ENCODE measurements at places on chromosomes 3 and 15.

DNA sequence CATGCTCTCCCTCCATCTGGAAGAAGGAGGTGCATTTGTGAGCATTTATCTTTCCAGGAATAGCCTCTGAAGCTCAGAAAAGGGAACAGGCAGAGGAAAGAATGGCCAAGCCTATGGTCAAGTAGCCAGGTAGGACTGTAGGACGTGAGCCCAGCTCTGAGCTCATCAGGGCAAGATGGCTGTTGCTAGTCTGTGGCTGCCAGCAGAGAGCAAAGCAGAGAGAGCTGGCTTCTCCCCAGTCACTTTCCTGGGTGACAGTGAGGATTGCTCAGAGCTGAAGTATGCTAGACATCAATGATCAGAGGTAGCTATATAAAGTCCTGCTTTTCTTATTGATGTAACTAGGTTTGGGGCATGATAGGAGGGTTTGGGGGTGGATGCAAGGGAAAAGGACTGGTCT lies 146.1 kb upstream of the SLC24A5 start:
- no peak for DNase-seq

GRCh38 chr3:29591579-29591978 lies 310.7 kb downstream of the RBMS3 start:
- DNase-seq = no peak

DNA sequence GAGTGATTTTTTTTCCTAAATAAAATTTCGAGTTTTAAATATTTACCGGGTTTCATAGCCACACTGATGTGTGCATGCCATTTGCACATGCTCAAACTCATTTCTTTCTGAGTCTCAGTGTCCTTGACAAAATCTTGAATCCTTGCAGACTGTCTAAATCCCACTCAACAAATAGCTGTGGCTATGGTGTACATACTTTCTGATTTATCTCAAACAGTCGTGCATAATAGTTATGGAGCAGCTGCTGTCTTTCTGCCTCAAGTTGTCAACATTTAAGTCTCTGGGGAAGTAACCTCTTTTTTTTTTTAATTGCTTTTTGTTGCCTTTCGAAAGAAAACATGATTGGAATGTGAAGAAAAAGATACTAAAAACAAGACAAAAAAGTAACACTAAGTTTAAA lies 52.8 kb upstream of the UTS2B start:
- no peak for DNase-seq

- no peak for DNase-seq
Observed at GRCh38 chr3:133833267-133833666, 27.7 kb downstream of the SRPRB start.

- no peak for DNase-seq
Observed at GRCh38 chr15:60264088-60264487, 133.7 kb downstream of the ANXA2 start.

DNA sequence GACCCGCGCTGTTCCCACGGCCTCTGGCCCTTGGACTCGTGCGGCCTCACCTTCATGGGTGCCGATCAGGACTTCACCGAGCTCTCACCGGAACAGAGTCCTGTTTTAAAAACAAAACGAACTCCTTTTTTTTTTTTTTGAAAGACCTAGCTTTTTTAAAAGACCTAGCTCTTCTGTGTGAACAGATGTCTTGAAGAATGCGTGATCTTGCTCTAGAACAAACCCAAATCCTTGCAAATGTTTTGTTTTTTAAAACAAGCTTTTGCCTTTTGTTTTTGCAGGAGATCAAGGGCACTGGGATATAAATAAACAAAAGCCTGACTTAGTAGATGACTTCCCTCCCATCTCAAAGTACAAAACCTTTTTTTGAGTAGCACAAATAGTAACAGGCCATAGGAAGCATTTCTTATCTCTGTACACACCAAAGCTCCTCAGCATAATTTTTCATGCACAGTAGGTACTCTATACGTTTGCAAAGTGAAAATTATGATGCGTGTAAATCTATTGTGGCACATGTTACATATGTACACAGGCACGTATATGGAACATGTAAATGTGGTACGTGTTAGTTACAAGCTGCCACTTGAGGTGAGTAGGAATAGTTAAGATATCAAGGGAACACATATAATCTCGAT lies 1.1 kb upstream of the MSL2 start:
- DNase-seq = no peak

- DNase-seq = no peak
Observed at GRCh38 chr3:60584250-60584649, 667.0 kb downstream of the FHIT start.

DNA sequence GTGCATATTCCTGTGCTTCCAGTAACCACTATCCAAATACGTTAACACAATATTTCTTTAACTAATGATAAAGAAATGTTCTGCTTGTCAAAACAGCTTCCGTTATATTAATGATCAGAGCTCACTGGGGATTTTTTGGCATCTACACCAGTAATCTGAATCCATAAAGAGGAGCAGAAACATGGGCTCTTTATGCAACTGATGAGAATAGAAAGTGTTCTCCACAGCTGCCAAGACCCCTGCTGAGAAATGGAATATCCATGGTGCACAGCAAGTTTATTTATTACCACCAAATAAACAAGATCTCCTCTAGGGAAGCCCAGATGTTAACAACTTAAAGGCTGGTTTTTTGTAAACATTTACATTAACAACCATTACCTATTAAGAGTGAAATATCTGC lies 54.5 kb downstream of the ALDH1A2 start:
- DNase-seq = no peak

DNA sequence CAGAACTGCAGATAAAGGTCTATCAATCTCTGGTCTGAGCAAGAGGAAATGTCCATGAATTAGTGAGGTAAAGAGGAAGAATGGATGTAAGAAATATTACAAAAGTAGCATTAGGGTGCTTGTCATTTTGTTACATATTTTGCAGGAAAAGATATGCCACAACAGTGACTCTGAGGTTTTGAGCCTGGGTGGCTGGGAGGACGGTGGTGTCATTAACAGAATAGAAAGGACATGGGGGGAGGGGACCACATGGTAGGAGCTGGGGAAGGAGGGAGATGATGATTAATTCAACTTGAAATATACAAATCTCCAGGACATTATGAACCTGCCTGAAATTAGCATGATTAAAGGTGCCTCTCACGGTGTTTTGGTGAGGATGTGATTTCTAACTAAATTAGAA lies 245.5 kb upstream of the MDFIC2 start:
- DNase-seq = no peak

DNA sequence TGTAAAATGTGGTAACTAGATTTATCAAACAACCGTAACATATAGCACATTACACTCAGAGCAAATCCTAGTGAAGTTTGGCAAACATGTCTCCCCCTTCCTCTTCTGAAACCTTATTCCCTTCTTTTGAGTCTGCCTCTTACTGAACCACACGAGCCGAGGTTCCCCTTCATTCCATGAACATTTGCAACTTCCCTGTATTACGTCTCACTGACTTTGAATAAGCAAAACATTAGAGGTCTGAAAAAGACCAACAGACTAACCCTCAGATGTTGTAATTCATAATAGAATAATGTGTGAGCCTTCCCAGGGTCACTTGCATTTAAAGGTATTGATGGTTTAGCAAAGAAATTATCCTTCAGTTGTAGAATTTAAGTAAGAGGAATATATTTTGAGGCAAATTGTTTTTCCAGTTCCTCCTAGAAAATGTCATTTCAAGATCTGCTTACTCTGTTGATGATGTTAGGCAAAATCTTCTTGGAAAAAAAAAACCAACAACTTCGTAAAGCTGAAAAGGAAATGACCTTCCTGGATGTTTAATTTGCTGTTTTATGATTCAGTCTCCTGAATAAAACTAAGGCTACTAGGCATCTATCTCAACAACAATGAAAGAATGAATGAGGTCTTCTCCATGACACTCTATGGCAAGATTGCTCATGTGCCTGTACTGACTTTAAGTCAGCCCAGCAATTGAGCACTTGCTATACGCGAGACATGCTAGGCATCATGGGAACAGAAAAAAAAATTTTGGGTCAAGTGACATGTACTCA lies 296.9 kb upstream of the NECTIN3 start:
- no peak for DNase-seq

DNA sequence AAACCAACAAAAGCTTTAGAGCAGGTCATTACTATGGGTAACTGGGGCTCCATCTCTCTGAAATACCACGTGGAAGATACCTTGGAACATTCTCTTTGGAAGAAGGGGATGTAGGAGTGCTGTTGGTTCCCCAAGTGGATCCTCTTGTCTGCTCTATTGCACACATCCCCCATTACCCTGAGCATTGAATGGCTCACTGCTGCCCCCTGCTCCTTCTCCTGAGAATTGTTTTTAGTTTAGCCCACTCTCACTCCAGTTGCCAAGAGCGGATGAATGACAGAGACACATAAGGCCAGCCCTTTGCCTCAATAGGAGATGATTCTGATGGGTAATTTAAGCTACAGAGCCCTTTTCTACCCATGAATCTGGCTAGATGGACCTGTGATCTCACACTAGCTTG lies 135.6 kb upstream of the SUCLG2 start:
- peak; percentile 66 for DNase-seq

GRCh38 chr3:197811343-197811742 lies 20.3 kb downstream of the LRCH3 start:
- DNase-seq = no peak

GRCh38 chr3:179045719-179046402 lies 25.7 kb downstream of the ZMAT3 start:
- DNase-seq = no peak

GRCh38 chr3:127536830-127537812 lies 53.4 kb downstream of the TPRA1 start:
- DNase-seq = no peak

DNA sequence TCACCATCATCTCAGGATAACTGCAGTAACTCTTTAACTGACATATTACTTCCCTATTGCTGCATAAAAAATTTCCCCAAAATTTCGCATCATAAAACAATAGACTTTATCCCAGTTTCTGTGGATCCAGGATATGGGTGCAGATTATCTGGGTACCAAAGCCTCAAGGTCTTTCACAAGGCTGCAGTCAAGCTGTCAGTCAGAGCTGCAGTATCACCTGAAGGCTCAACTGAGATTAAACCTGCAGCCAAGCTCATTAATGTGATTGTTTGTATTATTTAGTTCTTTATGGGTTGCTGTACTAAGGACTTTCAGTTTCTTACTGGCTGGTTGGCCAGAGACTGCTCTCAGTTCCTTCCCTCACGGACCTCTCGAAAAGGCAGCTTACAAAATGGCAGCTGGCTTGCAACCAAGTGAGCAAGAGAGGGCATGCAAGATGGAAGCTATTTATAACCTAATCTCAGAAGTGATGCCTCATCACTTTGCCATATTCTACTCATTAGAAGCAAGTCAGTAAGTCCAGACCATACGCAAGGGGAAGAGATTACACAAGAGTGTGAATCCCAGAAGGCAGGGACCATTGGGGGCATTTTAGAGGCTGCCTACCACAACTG lies 54.9 kb downstream of the DCUN1D1 start:
- DNase-seq = no peak

- DNase-seq = no peak
Observed at GRCh38 chr3:178392511-178392926, 143.7 kb upstream of the KCNMB2 start.

DNA sequence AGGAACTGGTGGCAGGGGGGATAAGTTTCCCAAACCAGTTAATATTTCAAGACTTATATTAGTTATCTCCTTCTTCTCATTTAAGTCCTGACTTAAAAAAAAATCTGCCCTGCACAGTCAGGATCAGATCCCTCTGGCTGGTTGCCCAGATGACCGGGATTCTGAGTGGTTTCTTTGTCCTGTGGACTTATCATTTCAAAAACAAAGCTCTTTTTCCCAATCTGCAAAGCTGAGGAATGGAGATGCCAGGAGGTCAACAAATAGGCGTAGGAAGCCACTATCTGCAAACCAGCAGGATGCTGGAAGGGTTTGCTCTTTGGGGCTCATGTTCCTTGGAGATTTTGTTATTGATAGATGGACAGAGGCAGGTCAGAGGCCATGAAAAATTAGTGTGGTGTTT lies 5.8 kb downstream of the C3orf20 start:
- DNase-seq = no peak

- DNase-seq = no peak
Observed at GRCh38 chr3:60657972-60658371, 593.3 kb downstream of the FHIT start.

- DNase-seq = no peak
Observed at GRCh38 chr15:91874992-91875660, 21.6 kb downstream of the SLCO3A1 start.

DNA sequence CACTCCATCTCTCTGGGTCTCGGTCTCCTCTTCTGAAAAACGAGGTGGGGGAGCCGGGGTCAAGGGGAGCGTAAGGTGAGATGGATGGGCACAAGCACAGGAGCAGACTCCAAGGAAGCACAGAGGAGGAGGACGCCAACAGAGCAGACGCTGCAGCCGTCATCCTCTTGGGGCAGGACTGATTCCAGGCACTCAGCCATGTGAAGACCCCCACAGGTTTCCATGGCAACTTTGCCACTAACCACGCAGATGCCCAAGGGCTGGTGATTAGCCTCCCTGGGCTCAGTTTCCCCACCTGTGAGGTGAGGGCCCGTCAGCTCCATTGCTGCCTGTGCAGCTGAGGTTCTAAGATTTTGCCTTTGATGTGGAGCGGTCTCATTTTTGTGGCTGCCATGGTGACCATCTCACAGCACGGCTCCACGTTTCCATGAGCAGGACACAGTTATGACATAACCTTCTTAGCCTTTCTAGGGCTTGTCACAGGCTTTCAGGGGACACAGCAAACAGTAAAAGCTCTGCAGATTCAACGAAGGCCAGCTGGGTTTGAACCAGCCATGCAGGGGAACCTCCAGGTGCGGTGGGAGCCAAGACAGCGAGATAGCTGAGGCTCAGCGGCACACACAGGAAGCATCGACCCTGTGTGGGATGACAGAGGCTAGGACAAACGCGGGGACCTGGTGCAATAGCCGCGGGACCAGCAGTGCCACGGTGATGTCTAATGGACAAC lies 170.3 kb downstream of the NUP210 start:
- no peak for DNase-seq

DNA sequence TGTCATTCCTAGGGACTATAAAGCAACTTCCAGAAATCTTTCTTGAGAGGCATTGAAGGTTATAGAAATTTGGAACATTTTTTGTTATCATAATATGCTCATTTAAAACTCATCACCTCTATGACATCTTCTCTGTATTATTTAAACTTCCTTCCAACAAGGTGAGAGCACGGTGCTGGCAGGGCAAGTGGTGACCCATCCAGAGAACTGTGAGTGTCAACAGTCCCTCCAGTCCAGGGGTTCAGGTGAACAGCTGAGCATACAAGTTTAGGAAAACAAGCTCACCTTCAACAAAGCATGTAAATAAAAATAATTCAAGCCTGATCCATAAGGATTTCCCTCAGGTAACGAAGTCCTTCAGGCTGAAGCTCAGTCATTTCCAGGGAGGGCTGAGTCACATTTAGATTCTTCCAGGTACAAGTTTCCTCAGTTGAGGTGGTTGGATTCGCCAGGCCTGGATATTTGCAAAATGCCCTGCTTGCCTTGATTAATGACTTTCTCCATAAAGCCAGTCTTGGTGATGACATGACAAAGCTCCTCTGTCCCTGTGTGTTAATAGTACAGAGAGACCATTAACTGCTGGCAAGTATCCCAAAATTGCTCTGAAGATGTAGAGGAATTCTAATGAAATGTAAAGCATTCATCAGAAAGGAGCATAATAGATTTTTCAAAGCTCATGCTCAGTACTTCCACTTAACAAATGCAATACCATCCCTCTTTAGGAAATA lies 263.6 kb upstream of the GADL1 start:
- DNase-seq = no peak

GRCh38 chr15:98779463-98780071 lies 131.2 kb downstream of the IGF1R start:
- peak; percentile 80 for DNase-seq

All from activated T-cell treated with anti-CD3 and anti-CD28 coated beads, Interleukin-2, amount 50 U/mL, for 72 hours (primary cell).